ENCODE measurements at places on chromosomes 12 and 14. TPM values are rescaled to one million over a fixed set of nuclear protein-coding genes. Genes with fewer than 3 reads are reported as not detected.

The SYCP3 gene
- not detected for total RNA-seq

The ANKRD33 gene
- total RNA-seq, result not detected

The GZMH gene
- total RNA-seq, result not detected

The SELPLG gene
- 3.7 TPM for total RNA-seq

The PRKAB1 gene
- 12.5 TPM for total RNA-seq

The UBR7 gene
- total RNA-seq, result 26.1 TPM

The C1QL4 gene
- not detected for total RNA-seq

The BEGAIN gene
- 1.0 TPM for total RNA-seq

The KRT75 gene
- not detected for total RNA-seq

The VTI1B gene
- total RNA-seq, result 20.4 TPM

The GUCY2C gene
- not detected for total RNA-seq

The PRH2 gene
- not detected for total RNA-seq

The CEP170B gene
- total RNA-seq, result 1.6 TPM

The EIF2B2 gene
- total RNA-seq, result 18.8 TPM

The C3AR1 gene
- 7.8 TPM for total RNA-seq

The KSR2 gene
- under 0.01 TPM for total RNA-seq

The CMKLR1 gene
- 5.7 TPM for total RNA-seq

The ALDH1L2 gene
- total RNA-seq, result 6.3 TPM

The PWP1 gene
- total RNA-seq, result 38.1 TPM

The SSPN gene
- 56.9 TPM for total RNA-seq

The SLC6A12 gene
- total RNA-seq, result not detected

The RALGAPA1 gene
- total RNA-seq, result 83.5 TPM

The FOXM1 gene
- 0.52 TPM for total RNA-seq

The CNTN1 gene
- 27.1 TPM for total RNA-seq

The SPX gene
- total RNA-seq, result 7.8 TPM

The TCL1B gene
- total RNA-seq, result 1.0 TPM

The SCAF11 gene
- total RNA-seq, result 78.3 TPM

The TMEM119 gene
- 37.1 TPM for total RNA-seq

The PITPNM2 gene
- total RNA-seq, result 3.1 TPM

The SLC2A3 gene
- total RNA-seq, result 49.6 TPM

The APOF gene
- total RNA-seq, result not detected

The RHOJ gene
- 7.3 TPM for total RNA-seq
